ENCODE measurements at places on chromosomes 4 and X. TPM values are rescaled to one million over a fixed set of nuclear protein-coding genes. Genes with fewer than 3 reads are reported as not detected.
A peak's percentile ranks its signal among the peaks of the same experiment; 100 is the strongest.

GRCh38 chrX:107714206-107714891, 61.2 kb downstream of the TSC22D3 start:
- no peaks in the 10 kb centered on the region for H3K36me3 ChIP-seq
- H3K27me3 ChIP-seq: no peaks in the 10 kb centered on the region
- peak overlapping the region; percentile 50 for H3K4me3 ChIP-seq
- no peaks in the 10 kb centered on the region for H3K4me1 ChIP-seq
- H3K27ac ChIP-seq: no peak overlapping the region

- no peaks in the 10 kb centered on the region for H3K4me1 ChIP-seq
- H3K27me3 ChIP-seq: no peaks in the 10 kb centered on the region
- no peaks in the 10 kb centered on the region for H3K36me3 ChIP-seq
- no peak for DNase-seq
Observed at GRCh38 chrX:44303119-44303518, 40.4 kb downstream of the EFHC2 start.

SSX4B gene
- total RNA-seq: not detected

DNA sequence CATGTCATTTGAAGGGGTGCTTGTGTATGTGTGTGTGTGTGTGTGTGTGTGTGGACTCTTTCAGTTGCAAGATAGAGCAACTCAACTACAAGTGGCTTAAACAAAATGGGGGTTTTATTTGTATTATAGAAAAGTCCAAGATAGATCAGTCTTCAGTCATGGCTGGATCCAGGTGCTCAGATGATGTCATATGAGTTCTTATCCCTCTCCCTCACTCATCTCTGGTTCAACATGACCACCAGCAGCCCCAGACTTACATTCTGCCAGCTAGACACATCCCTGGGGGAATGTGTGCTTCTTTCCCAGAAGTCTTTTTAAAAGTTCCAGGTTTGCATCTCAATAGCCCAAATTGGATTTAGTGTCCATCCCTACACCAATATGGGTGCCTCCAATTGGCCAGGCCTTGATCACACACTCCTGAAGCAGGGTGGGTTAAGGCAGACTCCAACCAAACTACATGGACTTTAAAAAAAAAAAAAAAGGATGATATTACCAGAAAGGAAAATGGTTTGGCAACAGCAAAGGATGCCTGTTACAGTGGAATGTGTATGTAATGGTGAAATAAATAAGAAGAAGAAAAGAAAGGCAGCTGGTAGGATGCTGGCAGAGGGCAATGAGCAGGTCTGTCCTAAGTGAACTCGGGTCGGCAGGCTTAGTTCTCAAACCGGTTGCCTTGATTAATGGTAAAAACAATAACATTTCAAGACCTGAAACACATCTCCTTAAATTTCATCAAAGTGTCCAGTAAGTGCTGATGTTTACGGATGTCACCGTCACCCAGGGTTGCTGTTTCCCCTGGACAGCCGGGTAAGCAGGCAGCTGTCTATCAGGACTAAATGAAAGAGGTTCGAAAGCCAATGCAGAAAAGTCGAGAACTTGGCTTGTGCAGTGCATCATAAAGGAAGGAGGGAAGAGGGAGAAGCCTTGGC, 107.7 kb downstream of the SMIM20 start:
- no peak overlapping the region for H3K4me3 ChIP-seq
- no peak for DNase-seq
- no peaks in the 10 kb centered on the region for H3K36me3 ChIP-seq
- H3K4me1 ChIP-seq: peaks cover 5% of the 10 kb centered on the region
- H3K27me3 ChIP-seq: no peaks in the 10 kb centered on the region
- peak overlapping the region; percentile 87 for H3K27ac ChIP-seq

GABRE gene
- 41.9 TPM for total RNA-seq

DNA sequence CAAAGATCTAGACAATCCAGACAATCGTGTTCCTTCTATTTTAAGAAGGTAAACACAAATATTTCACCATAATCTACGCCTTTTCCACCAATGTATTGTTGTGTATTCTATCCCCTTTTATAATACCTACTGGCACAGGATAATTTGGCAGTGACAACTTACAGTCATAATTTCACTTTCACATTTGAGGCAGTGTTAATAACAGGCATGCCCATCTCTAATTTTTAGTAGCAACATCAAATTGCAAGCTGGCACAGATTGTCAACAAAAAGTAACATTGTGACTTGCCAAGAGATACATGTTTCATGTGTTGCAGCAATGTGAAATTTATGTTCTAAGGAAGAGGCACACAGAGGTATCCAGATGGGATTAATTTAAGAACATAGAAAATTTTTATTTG, 912.5 kb upstream of the PABPC4L start:
- H3K4me3 ChIP-seq: no peak overlapping the region
- H3K27ac ChIP-seq: no peak overlapping the region
- DNase-seq: no peak
- H3K4me1 ChIP-seq: no peaks in the 10 kb centered on the region
- no peaks in the 10 kb centered on the region for H3K27me3 ChIP-seq

PCDH19 gene
- 4.2 TPM for total RNA-seq

DNA sequence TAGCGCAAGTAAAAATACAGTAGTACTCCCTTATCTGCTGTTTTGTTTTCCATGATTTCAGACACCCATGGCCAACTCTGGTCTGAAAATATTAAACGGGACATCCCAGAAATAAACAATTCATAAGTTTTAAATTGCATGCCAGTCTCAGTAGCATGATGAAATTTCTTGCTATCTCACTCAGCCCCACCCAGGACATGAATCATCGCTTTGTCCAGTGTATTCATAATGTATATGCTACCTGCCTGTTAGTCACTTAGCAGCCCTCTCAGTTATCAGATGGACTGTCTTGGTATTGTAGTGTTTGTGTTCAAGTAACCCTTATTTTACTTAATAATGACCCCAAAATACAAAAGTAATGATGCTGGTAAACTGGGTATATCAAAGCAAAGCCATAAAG, 158.2 kb upstream of the DDIT4L start:
- no peaks in the 10 kb centered on the region for H3K4me1 ChIP-seq
- no peaks in the 10 kb centered on the region for H3K27me3 ChIP-seq
- no peak overlapping the region for H3K27ac ChIP-seq
- DNase-seq: no peak
- H3K4me3 ChIP-seq: no peak overlapping the region
- no peaks in the 10 kb centered on the region for H3K36me3 ChIP-seq

UGT2B15 gene
- not detected for total RNA-seq

HPGDS gene
- 3.2 TPM for total RNA-seq

GRCh38 chrX:151476604-151477303, 79.7 kb downstream of the VMA21 start:
- no peak for DNase-seq
- H3K27ac ChIP-seq: no peak overlapping the region
- H3K4me3 ChIP-seq: no peak overlapping the region
- H3K36me3 ChIP-seq: no peaks in the 10 kb centered on the region
- H3K4me1 ChIP-seq: no peaks in the 10 kb centered on the region

RBM41 gene
- total RNA-seq: 25.2 TPM

H2BW2 gene
- not detected for total RNA-seq

LANCL3 gene
- 2.2 TPM for total RNA-seq

DNA sequence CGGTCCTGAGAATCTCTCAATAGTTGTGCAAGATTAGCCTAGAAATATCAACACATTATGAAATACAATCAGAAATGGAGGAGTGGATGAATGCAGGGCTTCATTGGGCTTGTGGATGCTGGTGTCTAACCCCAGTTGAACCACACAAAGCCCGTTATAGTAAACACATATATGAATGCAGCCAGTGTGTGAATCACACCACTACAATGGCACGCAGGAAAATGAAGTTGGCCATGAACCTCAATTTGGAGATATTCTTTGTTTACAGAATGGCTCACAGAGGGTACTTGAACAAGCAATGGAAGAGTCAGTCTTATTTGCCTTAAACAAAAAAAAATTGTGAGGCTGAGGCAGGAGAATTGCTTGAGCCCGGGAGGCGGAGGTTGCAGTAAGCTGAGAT, 57.8 kb downstream of the SOD3 start:
- H3K4me1 ChIP-seq: peaks cover 9% of the 10 kb centered on the region
- no peak for DNase-seq
- H3K27me3 ChIP-seq: no peaks in the 10 kb centered on the region
- H3K27ac ChIP-seq: peak overlapping the region; percentile 43

DNA sequence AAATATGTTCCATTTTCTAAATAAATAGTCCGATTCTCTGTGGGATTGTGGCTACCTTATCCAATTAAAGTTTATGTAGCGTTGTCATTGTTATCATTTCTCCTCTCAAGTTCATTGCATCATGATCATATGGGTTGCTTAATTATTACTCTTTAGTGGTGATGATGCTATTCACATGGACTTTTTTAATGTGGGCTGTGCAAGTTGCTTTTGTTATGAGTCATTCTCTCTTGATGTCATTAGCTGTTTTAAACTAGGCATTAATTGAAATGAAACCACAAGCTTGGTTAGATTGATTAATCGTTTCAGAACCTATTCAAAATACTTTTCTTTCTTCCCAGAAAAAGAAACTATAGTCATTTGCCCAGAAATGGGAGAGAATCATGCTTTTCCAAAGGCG, 38.2 kb downstream of the NHS start:
- H3K4me3 ChIP-seq: no peak overlapping the region
- DNase-seq: no peak
- H3K36me3 ChIP-seq: no peaks in the 10 kb centered on the region

RNF150 gene
- 22.8 TPM for total RNA-seq

GRCh38 chrX:21930986-21931385, 9.5 kb upstream of the SMS start:
- no peaks in the 10 kb centered on the region for H3K36me3 ChIP-seq
- DNase-seq: no peak
- no peak overlapping the region for H3K27ac ChIP-seq
- H3K4me1 ChIP-seq: no peaks in the 10 kb centered on the region
- no peak overlapping the region for H3K4me3 ChIP-seq
- H3K27me3 ChIP-seq: no peaks in the 10 kb centered on the region

- DNase-seq: no peak
- no peak overlapping the region for H3K27ac ChIP-seq
- H3K27me3 ChIP-seq: peaks cover 1% of the 10 kb centered on the region
- H3K36me3 ChIP-seq: no peaks in the 10 kb centered on the region
Observed at GRCh38 chrX:121975671-121976070, 928.3 kb downstream of the GLUD2 start.

PLXNB3 gene
- total RNA-seq: 18.0 TPM

DNA sequence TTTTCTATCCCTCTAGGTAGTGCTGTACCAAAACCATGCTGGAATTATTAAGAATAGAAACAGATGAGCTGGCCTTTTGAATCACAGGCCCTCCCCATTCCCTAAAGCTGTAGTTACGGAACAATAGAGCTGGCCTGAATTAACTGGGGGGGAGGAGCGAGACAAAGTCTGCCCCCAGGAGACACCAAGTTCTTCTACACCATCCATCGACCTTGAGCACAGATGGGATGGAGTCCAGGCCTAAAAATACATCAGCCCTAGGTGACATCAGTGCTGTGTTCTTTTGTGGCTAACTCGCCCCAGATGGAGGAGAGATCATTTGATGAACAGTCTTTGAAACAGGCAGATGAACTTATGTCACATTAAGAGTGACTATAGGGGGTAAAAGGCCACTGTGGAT, 49.6 kb downstream of the LHFPL1 start:
- no peaks in the 10 kb centered on the region for H3K4me1 ChIP-seq
- no peak for DNase-seq
- no peak overlapping the region for H3K27ac ChIP-seq
- H3K4me3 ChIP-seq: no peak overlapping the region
- H3K36me3 ChIP-seq: no peaks in the 10 kb centered on the region

TMSB15B gene
- 7.6 TPM for total RNA-seq

HS6ST2 gene
- total RNA-seq: 0.09 TPM

DNA sequence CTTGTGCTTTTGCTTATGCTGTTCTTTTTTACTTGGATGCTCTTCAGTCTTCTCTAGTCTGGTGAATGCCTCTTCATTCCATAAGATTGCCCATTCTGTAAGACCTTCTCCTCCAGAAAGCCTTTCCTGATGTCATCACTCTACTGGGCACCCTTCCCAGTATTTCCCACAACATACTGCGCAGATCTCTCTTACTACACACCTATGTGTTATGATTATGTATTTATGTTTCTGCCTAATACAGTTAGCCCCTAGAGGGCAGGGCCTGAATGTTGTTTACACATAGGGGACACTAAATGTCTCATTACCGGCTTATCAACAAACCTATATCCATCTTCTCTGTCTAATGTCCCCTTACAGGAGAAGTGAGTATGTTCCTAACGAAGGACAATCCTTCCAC, 21.1 kb downstream of the AIFM1 start:
- no peak for DNase-seq
- no peaks in the 10 kb centered on the region for H3K27me3 ChIP-seq
- H3K4me1 ChIP-seq: no peaks in the 10 kb centered on the region
- H3K27ac ChIP-seq: no peak overlapping the region

- no peaks in the 10 kb centered on the region for H3K27me3 ChIP-seq
- H3K4me1 ChIP-seq: no peaks in the 10 kb centered on the region
- H3K36me3 ChIP-seq: no peaks in the 10 kb centered on the region
Observed at GRCh38 chr4:104868533-104868932, 278.1 kb upstream of the TET2 start.

TTC29 gene
- not detected for total RNA-seq

GPRIN3 gene
- 6.3 TPM for total RNA-seq

DNA sequence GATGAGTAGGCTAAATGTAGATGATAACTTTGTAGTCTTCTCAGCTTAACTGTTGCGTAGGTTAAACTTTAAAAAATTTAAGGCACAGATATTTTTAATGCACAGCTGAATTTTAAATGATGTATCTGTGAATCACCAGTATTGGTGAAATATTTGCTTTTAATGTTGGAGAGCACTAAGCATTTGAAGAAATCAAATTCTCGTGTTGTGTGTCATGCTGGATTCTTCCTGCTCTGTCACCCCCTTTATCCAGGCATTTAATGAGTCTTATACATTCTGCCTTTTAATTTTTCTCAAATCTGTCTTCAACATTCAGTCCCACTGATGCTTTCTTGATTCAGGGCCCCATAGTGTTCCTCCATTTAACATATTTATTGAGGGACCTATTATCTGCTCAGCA, 76.7 kb downstream of the SLC4A4 start:
- H3K36me3 ChIP-seq: no peaks in the 10 kb centered on the region
- H3K27me3 ChIP-seq: no peaks in the 10 kb centered on the region
- no peaks in the 10 kb centered on the region for H3K4me1 ChIP-seq
- no peak overlapping the region for H3K27ac ChIP-seq

DNA sequence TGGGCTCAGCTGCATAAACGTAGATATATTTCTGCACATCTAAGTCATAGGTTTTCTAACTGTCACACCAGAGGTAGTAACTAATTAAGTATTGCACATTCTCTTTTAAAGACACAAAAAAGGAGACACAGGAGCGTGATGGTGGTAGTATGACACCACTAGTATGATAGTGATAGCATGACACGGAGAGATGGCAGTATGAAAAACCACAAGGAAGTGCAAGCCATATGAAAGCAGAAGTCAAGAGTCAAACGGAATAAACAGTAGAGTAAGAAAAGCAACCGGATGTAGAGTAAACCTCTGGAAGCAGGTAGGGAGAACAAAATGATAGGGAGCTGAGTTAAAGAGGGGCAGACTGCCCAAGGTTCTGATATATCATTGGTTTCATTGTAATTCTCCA, 382.2 kb upstream of the INTU start:
- H3K36me3 ChIP-seq: no peaks in the 10 kb centered on the region
- H3K4me3 ChIP-seq: no peak overlapping the region
- H3K27me3 ChIP-seq: no peaks in the 10 kb centered on the region
- H3K27ac ChIP-seq: no peak overlapping the region
- no peaks in the 10 kb centered on the region for H3K4me1 ChIP-seq
